ENCODE measurements at places on chromosomes 12 and 14. TPM values are rescaled to one million over a fixed set of nuclear protein-coding genes. Genes with fewer than 3 reads are reported as not detected.

The AQP2 gene
- not detected for total RNA-seq

- peak; percentile 67 for DNase-seq
- H3K4me1 ChIP-seq = peaks cover 14% of the 10 kb centered on the region
- no peaks in the 10 kb centered on the region for H3K27me3 ChIP-seq
- peak overlapping the region; percentile 82 for H3K27ac ChIP-seq
- H3K36me3 ChIP-seq = no peaks in the 10 kb centered on the region
- peak overlapping the region; percentile 35 for H3K4me3 ChIP-seq
Observed at GRCh38 chr14:89351516-89352404, 65.3 kb downstream of the FOXN3 start.

GRCh38 chr14:71891970-71892369 is 40.3 kb upstream of the RGS6 start:
- no peak overlapping the region for H3K27ac ChIP-seq
- peaks cover 6% of the 10 kb centered on the region for H3K27me3 ChIP-seq
- H3K36me3 ChIP-seq = no peaks in the 10 kb centered on the region
- peak; percentile 9 for DNase-seq
- no peak overlapping the region for H3K4me3 ChIP-seq

DNA sequence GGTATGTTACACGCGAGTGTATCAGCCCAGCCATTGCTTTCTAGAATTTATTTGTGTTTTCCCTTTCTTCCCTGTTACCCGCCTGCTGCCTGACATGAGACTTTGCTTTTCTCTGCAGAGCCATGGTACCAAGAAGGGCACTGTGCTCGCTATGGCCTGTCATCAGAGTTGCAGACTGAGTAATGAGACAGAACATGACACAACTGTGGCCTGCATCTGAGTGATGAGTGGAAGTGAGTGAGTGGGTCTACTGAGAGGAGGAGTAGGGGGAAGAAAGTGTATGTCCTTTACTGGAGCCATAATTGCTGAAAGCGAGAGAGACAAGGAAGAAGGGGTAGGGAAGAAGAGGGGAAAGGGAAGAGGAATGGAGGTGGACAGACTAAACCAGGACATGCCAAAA is 2.9 kb downstream of the RILPL1 start:
- no peaks in the 10 kb centered on the region for H3K27me3 ChIP-seq
- peaks cover 18% of the 10 kb centered on the region for H3K4me1 ChIP-seq
- H3K4me3 ChIP-seq = no peak overlapping the region
- DNase-seq = no peak

GRCh38 chr14:86574051-86574777 is 1044.3 kb downstream of the FLRT2 start:
- H3K27me3 ChIP-seq = no peaks in the 10 kb centered on the region
- H3K36me3 ChIP-seq = no peaks in the 10 kb centered on the region
- peak overlapping the region; percentile 83 for H3K27ac ChIP-seq
- peak overlapping the region; percentile 15 for H3K4me3 ChIP-seq
- DNase-seq = no peak
- H3K4me1 ChIP-seq = peaks cover 16% of the 10 kb centered on the region

- H3K27me3 ChIP-seq = no peaks in the 10 kb centered on the region
- H3K36me3 ChIP-seq = no peaks in the 10 kb centered on the region
- H3K27ac ChIP-seq = no peak overlapping the region
- H3K4me3 ChIP-seq = no peak overlapping the region
Observed at GRCh38 chr12:4439736-4440135, 5.9 kb downstream of the FGF6 start.

DNA sequence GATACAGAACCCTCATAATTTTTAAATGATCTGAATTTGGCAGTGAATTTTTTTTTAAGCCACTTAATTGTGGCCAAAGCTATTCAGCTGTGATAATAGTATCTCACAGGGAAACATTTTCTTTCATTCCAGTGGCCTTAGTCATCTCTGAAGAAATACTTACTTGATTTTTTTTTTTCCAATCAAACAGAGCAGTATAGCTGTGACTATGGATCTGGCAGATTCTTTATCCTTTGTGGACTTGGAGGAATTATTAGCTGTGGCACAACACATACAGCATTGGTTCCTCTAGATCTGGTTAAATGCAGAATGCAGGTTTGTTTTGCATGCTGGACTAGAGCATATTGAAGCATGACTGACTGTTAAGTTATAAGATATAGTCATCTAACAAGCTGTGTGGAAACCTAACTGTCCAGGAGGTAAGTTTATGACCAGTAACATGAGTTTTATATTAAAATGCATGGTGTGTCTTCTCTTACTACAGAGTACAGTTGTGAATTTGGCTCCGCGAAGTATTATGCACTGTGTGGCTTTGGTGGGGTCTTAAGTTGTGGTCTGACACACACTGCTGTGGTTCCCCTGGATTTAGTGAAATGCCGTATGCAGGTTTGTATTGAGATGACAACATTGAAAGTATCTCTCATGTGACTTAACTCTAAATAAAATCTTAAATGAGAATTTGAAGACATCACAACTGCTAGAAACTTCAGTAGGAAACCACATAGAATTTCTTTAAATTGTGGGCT is 1.9 kb downstream of the SLC25A3 start:
- H3K4me1 ChIP-seq = peaks cover 15% of the 10 kb centered on the region
- H3K36me3 ChIP-seq = peaks cover 49% of the 10 kb centered on the region
- H3K27me3 ChIP-seq = no peaks in the 10 kb centered on the region
- DNase-seq = no peak
- H3K4me3 ChIP-seq = peak overlapping the region; percentile 100

DNA sequence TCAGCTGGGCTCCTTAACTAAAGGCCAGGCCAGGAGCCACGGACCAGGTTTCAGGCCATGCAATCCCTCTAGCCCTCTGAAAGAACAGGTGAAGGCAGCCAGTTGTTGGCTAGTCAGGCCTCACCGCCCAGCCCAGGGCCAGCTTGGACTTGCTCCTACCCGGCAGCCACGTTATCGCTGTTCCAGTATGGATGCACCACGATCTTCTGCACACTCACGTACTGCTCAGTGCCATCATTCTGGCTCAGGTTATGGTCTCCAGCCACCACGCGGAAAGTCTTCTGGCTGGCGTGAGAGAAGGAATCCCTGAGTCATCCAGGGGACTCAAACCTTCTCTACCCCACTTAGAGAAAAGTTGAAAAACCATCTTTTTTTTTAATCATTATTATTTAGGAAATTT is 4.1 kb downstream of the CELA1 start:
- no peak overlapping the region for H3K4me3 ChIP-seq
- H3K27me3 ChIP-seq = no peaks in the 10 kb centered on the region
- no peak for DNase-seq

The HCAR1 gene
- 1.1 TPM for total RNA-seq

DNA sequence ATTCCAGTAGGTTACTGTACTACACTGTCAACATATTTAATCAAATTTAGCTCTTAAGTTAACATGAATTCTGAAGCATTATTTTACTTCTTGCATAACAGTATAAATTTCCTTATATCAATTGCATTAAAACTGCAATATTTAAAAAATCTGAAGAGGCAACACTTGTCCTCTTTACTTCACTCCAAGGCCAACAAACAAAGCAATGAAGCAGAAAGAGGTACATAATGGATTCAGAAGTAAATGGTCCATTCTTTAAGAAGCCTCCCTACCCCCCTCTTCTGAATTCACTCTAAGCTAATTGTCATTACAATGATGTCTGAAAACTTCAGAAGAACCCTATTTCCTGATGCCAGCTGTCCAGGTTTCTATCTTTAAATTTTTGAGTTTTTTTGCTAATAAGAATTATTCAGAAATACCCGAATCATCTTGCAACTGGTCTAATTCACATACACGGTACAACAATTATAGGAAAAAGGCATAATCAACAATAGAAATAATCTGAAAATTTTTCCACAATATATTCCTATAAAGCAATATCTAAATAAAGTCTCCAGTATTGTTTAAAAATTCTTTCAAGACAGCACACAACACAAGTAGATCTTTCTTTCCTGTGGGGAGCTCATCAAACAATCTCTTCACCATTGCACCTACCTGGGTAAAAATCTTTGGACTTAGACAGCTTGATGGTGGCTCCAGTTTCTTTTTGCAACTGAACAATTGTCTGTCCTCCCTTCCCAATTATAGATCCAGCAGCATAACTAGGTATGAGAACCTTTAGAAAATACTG is 2.9 kb downstream of the NOVA1 start:
- no peak overlapping the region for H3K27ac ChIP-seq
- no peak for DNase-seq
- peaks cover 10% of the 10 kb centered on the region for H3K27me3 ChIP-seq
- no peaks in the 10 kb centered on the region for H3K36me3 ChIP-seq
- no peaks in the 10 kb centered on the region for H3K4me1 ChIP-seq

DNA sequence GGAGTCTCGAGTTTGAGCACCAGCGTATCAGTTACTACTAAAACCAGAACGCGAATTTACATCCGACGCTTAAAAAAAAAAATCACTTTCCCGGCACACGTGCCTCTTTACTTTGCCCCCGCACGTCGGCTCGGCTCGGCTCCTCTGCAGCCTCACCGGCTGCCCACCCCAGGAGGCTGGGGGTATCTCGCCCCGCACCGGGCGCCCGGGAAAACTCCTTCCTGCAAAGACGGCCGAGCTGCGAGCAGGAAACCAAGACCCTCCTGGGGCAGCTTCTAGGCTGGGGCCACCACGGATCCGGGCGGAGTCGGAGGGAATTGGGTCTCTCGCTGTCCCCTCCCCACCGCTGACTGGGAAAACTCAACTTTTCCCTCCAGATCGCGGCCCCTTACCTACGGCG is 610 bp downstream of the VSIG10 start:
- peak overlapping the region; percentile 78 for H3K4me3 ChIP-seq
- no peaks in the 10 kb centered on the region for H3K27me3 ChIP-seq
- peaks cover 7% of the 10 kb centered on the region for H3K4me1 ChIP-seq
- no peak overlapping the region for H3K27ac ChIP-seq
- peak; percentile 67 for DNase-seq
- H3K36me3 ChIP-seq = no peaks in the 10 kb centered on the region

DNA sequence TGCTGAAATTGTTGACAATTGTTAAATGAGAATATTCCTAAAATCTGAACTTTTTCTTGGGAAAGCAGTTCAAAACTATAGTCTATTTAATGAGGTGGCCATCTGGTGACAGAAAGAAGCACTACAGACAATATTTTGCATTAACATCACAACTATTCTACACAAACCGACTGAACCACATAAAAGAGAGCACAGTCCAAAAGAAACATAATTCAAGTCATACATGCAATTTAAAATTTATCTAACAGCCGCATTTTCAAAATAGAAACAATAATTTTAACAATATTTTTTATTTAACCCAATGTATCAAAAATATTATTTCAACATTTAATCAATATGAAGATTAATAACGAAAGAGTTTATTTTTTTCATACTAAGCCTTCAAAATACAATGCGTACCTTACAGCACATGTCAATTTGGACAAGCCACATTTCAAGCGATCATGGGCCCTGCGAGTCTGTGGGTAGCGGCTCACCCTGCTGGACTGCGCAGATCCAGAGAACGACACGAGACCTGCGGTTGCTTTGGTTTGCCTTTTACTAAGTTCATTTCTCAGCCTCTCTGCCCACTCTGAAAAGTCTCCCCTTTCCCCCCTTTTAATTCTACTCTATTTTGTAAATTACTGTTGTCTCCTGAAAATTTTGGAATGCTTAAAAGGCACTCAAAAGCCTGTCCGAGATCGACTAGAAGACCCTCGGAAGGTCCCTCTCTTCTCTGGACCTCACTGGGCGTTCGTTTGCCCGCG is 947 bp upstream of the LRRC9 start:
- H3K4me3 ChIP-seq = peak overlapping the region; percentile 57
- no peak overlapping the region for H3K27ac ChIP-seq
- H3K36me3 ChIP-seq = no peaks in the 10 kb centered on the region
- H3K4me1 ChIP-seq = peaks cover 9% of the 10 kb centered on the region
- DNase-seq = peak; percentile 72

- DNase-seq = no peak
- peaks cover 11% of the 10 kb centered on the region for H3K4me1 ChIP-seq
- H3K4me3 ChIP-seq = no peak overlapping the region
- H3K27me3 ChIP-seq = no peaks in the 10 kb centered on the region
Observed at GRCh38 chr14:75658957-75659356, 1.7 kb downstream of the ERG28 start.

- H3K27me3 ChIP-seq = no peaks in the 10 kb centered on the region
- H3K36me3 ChIP-seq = no peaks in the 10 kb centered on the region
- H3K4me3 ChIP-seq = peak overlapping the region; percentile 24
- peak; percentile 95 for DNase-seq
Observed at GRCh38 chr12:47377414-47378221, 297.9 kb upstream of the AMIGO2 start.

The PRKAB1 gene
- total RNA-seq = 25.3 TPM

All from osteoblast (primary cell).